Hepatocyte (in vitro differentiated cells): ENCODE measurements at places on chromosomes 4 and X.

GRCh38 chr4:64334964-64335363, 74.3 kb downstream of the TECRL start:
- DNase-seq = no peak

GRCh38 chrX:71941776-71942175, 31.1 kb downstream of the NHSL2 start:
- peak; percentile 49 for DNase-seq

DNA sequence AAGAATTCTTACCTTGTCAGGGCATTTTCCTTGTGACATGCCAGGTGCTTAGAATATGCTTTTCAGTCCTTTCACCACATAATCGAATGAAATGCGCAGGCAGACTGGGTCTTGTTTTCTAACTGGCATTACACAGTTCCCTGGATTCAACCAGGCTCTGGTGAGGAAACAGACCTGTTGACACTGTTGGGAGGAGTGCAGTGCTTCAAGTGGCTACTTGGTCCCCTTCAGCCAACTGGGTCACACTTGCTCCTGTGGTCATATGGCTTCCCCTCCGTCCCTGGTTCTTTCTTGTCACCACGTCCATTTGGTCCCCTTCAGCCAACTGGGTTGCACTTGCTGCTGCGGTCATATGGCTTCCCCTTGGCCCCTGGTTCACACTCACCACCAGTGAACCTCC, 9.7 kb downstream of the SMIM20 start:
- DNase-seq = no peak

- no peak for DNase-seq
These were observed 700.5 kb downstream of the TRIML1 start for GRCh38 chr4:188839704-188840103.

DNA sequence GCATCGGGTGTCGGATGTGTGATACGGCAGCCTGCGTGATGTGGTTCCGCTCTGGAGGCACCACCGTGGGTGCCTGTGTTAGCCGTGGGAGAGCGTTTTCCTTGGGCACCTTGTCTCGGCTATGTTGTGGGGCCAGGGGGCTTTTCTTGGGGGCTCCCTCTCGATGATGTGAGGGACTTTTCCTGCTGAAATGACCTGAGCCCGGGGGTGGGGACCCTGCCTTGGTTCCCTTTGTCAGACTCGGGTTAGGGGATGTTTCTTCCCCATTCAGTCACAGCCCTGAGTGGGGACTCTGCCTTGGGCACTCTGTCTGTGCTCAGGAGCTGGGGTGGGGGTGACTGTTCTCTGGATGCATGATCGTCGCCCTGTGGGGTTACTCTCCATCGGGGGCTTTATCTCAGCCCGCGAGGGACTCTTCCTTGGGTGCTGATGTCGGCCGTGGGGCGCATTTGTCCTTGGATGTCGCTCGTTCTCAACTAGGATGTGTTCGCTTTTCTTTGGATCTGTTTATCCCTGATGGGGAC, 26.7 kb downstream of the CT45A3 start:
- no peak for DNase-seq

GRCh38 chr4:37725718-37726117, 39.5 kb upstream of the RELL1 start:
- no peak for DNase-seq

DNA sequence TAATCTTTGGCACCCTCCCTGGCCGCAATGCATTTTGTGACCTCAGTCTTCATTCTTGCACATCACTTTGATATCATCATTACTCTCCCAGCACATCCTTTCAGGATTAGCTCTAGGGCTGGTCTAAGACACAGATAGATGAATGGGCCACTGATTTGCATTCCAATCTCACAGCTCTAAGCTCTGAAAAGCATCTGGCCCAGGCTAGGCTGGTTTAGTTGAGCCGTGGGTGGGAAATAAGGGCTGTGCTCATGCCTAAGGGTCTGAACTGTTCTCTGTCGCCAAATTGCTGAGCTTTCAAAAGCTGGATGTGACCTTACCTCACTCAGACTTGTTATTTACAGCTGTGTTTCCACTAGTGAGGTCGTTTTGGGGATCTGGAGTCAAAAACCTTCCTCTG, 30.0 kb upstream of the SLC9A7 start:
- DNase-seq = no peak

DNA sequence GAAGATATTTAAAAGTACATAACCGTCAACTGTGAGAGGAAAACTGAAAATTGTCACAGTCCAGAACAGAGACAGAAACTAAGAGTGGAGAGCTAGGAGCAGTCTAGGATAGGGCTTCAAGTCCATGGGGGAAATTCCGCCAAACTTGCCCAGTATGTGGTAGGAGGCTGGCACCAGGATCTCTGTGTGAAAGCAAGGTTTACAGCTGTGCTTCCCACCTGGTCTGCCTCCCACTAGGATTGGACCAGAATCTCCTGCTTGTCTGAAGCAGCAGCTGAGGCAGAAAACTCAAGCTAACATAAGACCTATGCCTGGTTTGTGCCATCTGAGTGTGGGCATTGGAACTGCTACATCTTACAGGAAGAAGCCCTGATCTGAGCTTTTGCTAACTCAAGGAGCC, 18.6 kb upstream of the FHL1 start:
- no peak for DNase-seq

DNA sequence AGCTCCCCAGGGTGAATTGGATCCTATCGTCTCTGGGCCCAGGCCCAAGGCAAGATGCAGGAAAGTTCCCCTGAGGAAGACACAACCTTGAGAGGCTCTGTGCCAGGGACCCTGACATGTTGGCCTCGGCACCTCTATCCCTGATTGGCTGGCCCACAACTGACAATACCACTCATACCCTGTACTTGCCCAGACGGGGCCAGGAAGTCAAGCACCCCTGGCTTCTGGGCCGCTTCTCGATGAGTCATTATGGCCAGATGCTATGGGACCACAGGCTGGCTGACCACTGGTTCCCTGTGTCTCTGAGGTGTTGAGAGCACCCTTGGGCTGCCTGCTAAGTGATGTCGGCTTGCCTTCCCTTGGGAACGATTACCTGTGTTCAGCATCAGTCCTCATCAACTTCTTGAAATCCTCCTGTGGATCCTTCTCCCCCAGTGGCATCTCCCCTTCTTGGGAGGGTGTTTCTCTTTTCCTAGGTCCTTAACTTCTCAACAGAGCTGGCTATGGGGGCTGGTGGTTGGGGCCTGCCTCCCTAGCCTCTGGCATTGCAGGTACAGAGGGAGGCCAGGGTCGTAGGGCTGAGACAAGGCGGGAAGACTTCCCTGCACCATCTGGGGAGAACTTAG, 54.5 kb upstream of the MAMLD1 start:
- DNase-seq = no peak

GRCh38 chrX:50448565-50448964, 22.1 kb downstream of the DGKK start:
- peak; percentile 30 for DNase-seq

DNA sequence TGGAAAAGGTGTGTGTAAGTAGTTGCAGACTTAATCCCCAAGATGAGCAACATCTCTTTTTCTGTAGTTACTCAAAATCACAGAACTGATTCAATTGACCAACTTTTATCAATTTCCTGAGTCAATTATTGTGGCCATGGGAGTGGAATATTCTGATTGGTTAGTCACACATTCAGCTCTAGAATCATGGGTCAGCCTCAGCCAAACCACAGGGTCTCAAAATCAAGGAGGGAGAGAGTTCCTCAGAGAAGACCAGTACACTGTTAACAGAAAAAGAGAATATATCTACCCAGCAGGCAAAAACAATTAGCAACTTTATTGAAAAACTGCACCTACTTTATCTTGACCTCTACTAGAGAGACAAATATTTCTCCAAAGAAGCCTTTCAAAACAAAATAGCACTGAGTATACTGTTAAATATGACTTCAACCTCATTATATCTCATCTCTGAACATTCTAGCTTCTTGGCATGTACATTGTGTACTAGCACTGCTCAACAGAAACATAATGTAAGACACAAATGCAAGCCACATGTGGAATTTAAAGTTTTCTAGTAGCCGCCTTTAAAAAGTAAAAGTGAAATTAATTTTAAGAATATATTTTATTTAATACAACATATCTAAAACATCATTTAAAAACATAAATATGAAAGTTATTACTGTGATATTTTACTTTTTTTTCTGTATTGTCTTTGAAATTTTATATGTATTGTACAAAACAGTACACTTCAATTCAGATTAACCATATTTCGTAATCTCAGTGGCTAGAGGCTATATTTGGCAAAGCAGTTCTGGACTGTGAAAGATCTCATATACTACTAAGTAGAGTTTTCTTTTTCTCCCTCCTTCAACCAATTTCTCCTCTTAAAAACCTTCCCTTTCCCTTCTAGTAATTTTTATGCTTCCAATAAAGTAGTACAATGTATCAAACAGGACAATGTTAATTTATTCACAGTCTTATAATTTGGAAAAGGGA, 11.8 kb upstream of the LCORL start:
- no peak for DNase-seq

DNA sequence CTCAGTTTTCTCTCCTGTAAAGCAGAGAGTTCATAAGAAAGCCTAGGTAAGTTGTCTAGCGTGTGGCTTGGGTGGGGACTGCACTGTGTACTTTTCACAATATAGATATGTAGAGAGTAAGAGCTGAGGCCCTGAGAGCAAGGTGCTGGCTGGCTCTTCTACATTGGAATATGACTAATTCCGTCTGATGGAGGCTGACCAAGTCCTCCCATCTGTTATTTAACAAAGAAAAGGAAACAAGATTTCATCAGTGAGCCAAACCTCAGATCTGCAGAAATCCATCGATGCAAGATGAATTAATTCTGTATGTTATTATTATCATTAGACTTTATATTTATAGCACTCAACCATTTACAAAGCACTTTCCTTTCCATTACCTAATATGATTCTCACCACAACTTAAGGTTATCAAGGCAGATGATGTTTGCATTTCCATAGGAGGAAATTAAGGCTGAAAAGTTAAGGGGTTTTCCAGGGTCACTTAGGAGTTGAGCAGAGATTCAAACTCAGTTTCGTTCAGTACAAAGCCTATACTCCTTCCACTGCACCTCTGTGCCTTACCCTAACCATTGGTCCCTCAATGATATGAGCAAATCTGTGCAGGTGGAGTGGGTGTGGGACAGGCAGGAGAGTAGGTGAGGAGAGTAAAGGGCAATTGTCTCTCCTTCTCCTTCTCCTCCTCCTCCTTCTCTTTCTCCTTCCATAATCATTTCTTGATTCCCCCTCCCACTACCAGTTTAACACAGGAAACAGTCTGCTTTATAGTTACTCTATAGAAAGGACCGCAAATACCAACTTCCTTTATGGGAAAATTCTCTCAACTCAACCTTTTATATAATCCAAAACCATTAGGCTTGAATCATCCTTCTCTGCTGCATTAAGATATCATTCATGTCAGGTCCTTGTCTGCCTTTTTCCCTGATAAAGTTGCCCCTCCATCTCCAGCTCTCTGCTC, 27.6 kb upstream of the SRD5A3 start:
- no peak for DNase-seq

DNA sequence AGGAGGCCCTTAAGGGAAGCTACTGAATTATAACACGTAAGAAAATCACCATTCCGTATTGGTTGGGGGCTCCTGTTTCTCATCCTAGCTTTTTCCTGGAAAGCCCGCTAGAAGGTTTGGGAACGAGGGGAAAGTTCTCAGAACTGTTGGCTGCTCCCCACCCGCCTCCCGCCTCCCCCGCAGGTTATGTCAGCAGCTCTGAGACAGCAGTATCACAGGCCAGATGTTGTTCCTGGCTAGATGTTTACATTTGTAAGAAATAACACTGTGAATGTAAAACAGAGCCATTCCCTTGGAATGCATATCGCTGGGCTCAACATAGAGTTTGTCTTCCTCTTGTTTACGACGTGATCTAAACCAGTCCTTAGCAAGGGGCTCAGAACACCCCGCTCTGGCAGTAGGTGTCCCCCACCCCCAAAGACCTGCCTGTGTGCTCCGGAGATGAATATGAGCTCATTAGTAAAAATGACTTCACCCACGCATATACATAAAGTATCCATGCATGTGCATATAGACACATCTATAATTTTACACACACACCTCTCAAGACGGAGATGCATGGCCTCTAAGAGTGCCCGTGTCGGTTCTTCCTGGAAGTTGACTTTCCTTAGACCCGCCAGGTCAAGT, 6.9 kb upstream of the MSANTD1 start:
- DNase-seq = peak; percentile 70

- no peak for DNase-seq
These were observed 325.5 kb downstream of the PCDH18 start for GRCh38 chr4:137206781-137207180.

- DNase-seq = no peak
These were observed 347.4 kb upstream of the EPHA5 start for GRCh38 chr4:66017671-66018070.

- no peak for DNase-seq
These were observed 114.9 kb downstream of the ZNF827 start for GRCh38 chr4:145823743-145824142.

GRCh38 chr4:135917011-135917410, 1615.3 kb downstream of the PCDH18 start:
- no peak for DNase-seq
